Stimulated activated memory B cell treated with anti-CD40 and anti-IgM and Interleukin-4, amounts not matched to agents 10 μg/mL and 1 μg/mL and 100 μg/mL, for 72 hours (primary cell): ENCODE measurements at places on chromosomes 11 and 22.

DNA sequence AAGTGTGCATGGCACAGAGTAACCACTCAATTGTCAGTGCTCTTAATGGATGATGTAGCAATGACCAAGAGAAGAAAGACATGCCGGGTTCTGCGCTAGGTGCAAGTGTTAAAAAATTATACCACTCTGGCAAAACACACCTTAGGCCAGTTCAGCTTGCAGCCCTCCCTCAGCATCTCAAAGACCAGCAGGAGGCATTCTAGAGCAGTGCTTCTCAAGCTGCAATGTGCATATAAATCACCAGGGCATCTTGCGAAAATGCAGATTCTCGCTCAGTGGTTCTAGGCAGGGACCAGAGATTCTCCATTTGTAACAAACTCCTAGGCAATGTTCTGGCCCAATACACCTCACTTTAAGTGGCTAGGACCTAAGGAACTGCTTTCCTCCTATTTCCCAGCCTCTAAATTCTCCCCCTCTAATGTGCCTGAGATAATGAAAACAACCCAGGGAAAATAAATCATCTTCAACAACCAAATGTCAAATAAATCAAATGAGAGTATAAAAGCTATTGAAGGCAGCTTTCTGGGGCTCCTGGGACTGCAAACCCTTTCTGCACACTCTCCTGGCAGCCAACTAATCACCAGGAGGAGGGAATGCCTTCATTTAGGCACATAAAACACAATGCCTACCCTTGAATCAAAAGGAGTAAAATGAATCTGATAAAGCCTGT is 337.2 kb upstream of the API5 start:
- H3K4me3 ChIP-seq: no peak overlapping the region
- no peaks in the 10 kb centered on the region for H3K36me3 ChIP-seq
- no peak overlapping the region for H3K27ac ChIP-seq
- no peaks in the 10 kb centered on the region for H3K4me1 ChIP-seq
- no peak for ATAC-seq

GRCh38 chr11:69342588-69343330 is 48.8 kb downstream of the MYEOV start:
- H3K27ac ChIP-seq: no peak overlapping the region
- ATAC-seq: no peak
- peaks cover 18% of the 10 kb centered on the region for H3K4me1 ChIP-seq
- no peak overlapping the region for H3K4me3 ChIP-seq

GRCh38 chr11:65726660-65727059 is 6.1 kb upstream of the RNASEH2C start:
- no peak overlapping the region for H3K4me3 ChIP-seq
- no peak overlapping the region for H3K27ac ChIP-seq
- H3K4me1 ChIP-seq: no peaks in the 10 kb centered on the region
- peaks cover 20% of the 10 kb centered on the region for H3K27me3 ChIP-seq
- ATAC-seq: no peak

GRCh38 chr11:57303990-57304579 is 20.7 kb downstream of the TNKS1BP1 start:
- H3K36me3 ChIP-seq: peaks cover 34% of the 10 kb centered on the region
- no peaks in the 10 kb centered on the region for H3K27me3 ChIP-seq
- H3K4me3 ChIP-seq: no peak overlapping the region
- no peak for ATAC-seq
- H3K27ac ChIP-seq: no peak overlapping the region
- peaks cover 8% of the 10 kb centered on the region for H3K4me1 ChIP-seq

DNA sequence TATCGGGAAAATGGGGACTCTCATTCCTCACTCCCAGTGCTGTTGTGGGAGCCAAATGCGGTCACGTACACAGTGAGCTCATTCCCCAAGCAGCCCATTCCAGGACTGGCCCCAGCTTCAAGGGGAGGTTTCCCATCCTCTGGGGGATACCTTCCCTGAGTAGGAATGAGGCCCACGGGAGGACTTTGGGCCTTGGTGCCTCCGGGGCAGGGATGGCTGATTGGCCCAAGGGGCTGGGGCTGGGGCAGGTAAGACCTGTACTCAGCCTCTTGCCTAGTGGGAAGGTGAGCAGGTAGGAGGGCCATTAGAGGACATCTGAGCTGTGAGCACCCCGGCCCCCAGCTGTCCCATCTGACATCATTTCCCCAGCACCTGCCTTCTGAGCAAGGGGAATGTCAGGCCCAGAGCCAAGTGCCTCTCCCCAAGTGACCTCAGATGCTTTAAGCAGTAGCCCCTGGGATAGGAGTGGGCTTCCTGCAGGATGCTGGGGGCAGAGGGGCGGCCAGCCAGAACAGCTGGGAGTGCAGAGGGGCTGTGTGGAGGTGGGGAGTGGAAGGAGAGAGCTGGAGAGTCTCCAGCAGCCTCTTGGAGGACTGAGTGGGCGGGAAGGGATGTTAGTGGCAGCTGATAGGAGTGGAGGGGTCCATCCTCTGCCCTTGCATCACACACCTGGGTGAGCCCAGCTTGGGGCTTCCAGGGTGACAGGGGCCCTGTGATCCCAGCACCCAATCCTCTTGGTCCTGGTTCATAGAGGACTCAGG is 58.4 kb downstream of the CD82 start:
- H3K4me1 ChIP-seq: peaks cover 68% of the 10 kb centered on the region
- no peaks in the 10 kb centered on the region for H3K27me3 ChIP-seq
- no peak for ATAC-seq
- no peak overlapping the region for H3K4me3 ChIP-seq
- peaks cover 35% of the 10 kb centered on the region for H3K36me3 ChIP-seq
- H3K27ac ChIP-seq: peak overlapping the region; percentile 78

- H3K4me1 ChIP-seq: peaks cover 18% of the 10 kb centered on the region
- no peak for ATAC-seq
- H3K27ac ChIP-seq: no peak overlapping the region
- H3K4me3 ChIP-seq: peak overlapping the region; percentile 37
These were observed 2.8 kb downstream of the PHF21B start for GRCh38 chr22:45006964-45007390.

- H3K27me3 ChIP-seq: peaks cover 43% of the 10 kb centered on the region
- ATAC-seq: no peak
- no peaks in the 10 kb centered on the region for H3K4me1 ChIP-seq
- no peak overlapping the region for H3K27ac ChIP-seq
These were observed 17.1 kb downstream of the TIMP3 start for GRCh38 chr22:32818446-32819115.

- H3K4me1 ChIP-seq: no peaks in the 10 kb centered on the region
- no peak for ATAC-seq
- no peaks in the 10 kb centered on the region for H3K36me3 ChIP-seq
- no peak overlapping the region for H3K4me3 ChIP-seq
These were observed 537.7 kb downstream of the MIAT start for GRCh38 chr22:27195094-27195493.

DNA sequence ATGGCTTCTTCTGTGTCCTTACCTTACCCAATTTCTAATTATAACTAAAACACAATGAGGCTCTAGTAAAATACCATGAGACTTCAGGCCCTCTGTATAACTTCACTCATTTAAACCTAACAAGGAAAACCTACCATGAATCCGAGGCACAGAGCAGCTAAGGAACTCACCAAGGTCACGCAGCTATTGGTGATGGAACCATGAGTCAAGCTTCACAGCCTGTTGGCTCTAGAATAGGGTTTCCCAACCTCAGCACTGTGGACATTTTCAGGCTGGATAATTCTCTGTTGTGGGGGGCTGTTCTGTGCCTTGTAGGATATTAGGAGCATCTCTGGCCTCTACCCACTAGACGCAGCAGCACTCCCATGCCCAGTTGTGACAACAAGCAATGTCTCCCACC is 75.7 kb downstream of the TIMP3 start:
- no peaks in the 10 kb centered on the region for H3K36me3 ChIP-seq
- no peak overlapping the region for H3K27ac ChIP-seq
- H3K4me3 ChIP-seq: no peak overlapping the region
- no peak for ATAC-seq
- H3K27me3 ChIP-seq: peaks cover 37% of the 10 kb centered on the region

DNA sequence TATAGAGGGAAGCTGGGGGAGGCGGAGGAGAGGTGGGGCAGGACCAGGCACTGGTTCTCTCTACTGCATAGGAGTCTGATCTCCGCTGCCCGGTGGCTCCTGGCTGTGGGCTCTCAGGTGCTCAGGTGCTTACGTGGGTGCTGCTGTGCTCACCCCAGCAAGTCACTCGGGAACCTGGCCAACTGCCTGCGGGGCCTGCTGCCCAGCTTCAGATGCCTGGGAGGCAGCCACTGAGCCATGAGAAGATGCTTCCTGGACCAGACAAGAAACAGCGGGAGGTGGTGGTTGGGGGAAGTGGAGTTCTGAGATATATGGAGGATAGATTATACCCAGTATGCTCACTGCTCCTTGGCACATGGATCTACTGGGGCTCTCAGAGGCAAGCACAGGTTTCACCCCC is 1303.4 kb downstream of the TBC1D22A start:
- H3K4me1 ChIP-seq: no peaks in the 10 kb centered on the region
- ATAC-seq: no peak
- no peak overlapping the region for H3K27ac ChIP-seq
- H3K27me3 ChIP-seq: peaks cover 44% of the 10 kb centered on the region

- H3K36me3 ChIP-seq: peaks cover 52% of the 10 kb centered on the region
- no peak overlapping the region for H3K4me3 ChIP-seq
- no peak overlapping the region for H3K27ac ChIP-seq
- H3K27me3 ChIP-seq: no peaks in the 10 kb centered on the region
- H3K4me1 ChIP-seq: peaks cover 59% of the 10 kb centered on the region
These were observed 32.0 kb downstream of the SPECC1L start for GRCh38 chr22:24302591-24302990.

DNA sequence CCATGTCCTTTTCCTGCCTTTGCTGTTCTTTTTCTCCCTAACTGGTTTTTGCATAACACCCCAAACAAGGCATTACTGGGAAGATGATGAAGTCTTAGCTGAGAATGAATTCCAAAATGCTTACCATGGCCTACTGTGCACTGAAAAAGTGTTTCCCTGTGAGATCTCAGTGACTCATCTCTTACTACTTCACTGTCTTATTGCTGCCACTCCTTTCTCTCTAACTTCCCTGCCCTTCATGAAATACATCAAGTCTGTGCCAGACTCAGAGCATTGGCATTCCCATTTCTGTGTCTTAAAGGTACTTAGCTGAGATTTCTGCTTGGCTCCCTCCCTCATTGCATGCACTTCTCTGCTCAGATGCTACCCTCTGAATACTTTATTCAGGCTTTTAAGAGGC is 49.1 kb upstream of the MUC15 start:
- ATAC-seq: no peak
- H3K36me3 ChIP-seq: no peaks in the 10 kb centered on the region
- no peak overlapping the region for H3K4me3 ChIP-seq
- no peak overlapping the region for H3K27ac ChIP-seq
- H3K4me1 ChIP-seq: no peaks in the 10 kb centered on the region
- H3K27me3 ChIP-seq: no peaks in the 10 kb centered on the region

DNA sequence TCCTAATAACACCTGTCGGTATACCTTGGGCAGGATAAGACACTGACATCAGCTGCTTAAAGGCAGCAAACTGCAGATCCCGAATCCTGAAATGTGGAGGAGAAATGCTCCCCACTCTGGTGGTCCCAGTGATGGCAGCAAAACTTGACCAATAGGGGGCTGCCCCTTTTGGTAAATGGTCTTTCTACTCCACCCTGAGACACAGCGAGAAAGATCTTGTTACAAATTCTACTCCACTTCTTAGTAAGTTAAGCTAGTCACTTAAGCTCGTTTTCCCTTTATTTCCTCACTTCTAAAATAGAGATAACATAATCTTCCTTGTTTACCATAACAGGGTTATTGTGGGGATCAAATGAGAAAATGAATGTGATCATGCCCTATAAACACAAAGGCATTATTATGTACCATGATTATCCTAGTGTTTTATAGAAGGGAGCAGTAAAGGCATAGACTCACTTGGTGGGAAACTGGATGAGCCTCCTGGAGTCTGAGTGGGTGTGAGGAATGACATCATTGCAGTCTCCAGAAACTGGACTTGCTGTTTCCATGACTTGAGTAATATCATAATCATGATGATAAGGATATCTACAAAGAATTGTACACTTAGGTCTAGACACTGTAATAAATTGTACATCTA is 50.9 kb downstream of the ENDOD1 start:
- H3K27me3 ChIP-seq: peaks cover 9% of the 10 kb centered on the region
- ATAC-seq: no peak
- no peak overlapping the region for H3K27ac ChIP-seq
- H3K36me3 ChIP-seq: no peaks in the 10 kb centered on the region
- no peak overlapping the region for H3K4me3 ChIP-seq
- peaks cover 8% of the 10 kb centered on the region for H3K4me1 ChIP-seq

DNA sequence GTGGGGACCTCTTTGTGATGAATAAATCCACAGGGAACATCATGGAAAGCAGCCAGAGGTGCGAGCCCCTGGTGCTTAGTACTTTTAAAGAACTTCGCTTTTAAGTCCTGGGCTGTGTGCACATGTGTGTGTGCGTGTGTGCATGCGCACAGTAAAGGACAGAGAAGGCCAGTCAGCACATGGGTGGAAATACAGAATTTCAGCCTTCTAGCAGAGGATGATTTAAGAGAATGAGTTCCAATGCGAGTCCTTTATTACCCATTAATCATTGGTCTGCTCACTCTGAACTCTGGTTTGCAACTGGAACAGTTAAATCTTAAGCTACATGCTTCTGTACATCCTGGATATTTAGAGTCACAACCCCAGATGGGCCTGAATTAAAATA is 18.9 kb downstream of the TEAD1 start:
- no peak overlapping the region for H3K4me3 ChIP-seq
- peaks cover 59% of the 10 kb centered on the region for H3K27me3 ChIP-seq
- H3K36me3 ChIP-seq: no peaks in the 10 kb centered on the region
- no peak for ATAC-seq

DNA sequence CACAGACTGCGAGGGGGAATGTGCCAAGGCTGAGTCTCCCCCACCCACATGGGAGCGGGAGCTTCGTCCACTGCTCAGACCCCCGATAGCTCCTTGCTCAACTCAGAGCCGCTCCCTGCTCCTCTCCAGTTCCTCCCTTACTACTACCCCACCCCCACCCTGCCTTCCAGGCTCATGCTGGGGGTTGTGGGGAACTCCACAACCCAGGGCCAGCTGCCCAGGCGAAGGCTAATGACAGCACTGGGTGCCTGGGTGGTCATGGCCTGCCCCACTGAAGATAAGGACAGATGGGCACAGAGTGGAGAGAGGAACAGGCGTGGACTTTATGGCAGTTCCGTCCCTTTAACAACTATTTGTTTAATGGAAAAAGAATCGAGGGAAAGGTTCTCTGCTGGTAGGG is 73.7 kb downstream of the PDE2A start:
- H3K36me3 ChIP-seq: no peaks in the 10 kb centered on the region
- no peak overlapping the region for H3K4me3 ChIP-seq
- no peak for ATAC-seq
- H3K27me3 ChIP-seq: peaks cover 56% of the 10 kb centered on the region

GRCh38 chr11:44566952-44567875 is 1.8 kb downstream of the CD82 start:
- H3K36me3 ChIP-seq: peaks cover 40% of the 10 kb centered on the region
- H3K4me3 ChIP-seq: peak overlapping the region; percentile 91
- peak overlapping the region; percentile 84 for H3K27ac ChIP-seq
- no peaks in the 10 kb centered on the region for H3K27me3 ChIP-seq
- no peak for ATAC-seq
- peaks cover 64% of the 10 kb centered on the region for H3K4me1 ChIP-seq
